Renal cortex interstitium (tissue), 15 donors: ENCODE measurements at places on chromosomes 7 and 10. TPM values are rescaled to one million over a fixed set of nuclear protein-coding genes. Genes with fewer than 3 reads are reported as not detected.

PDE6C gene
- polyA plus RNA-seq, result 0.69 TPM

GRM8 gene
- 9.4 TPM for polyA plus RNA-seq

EBLN1 gene
- polyA plus RNA-seq, result not detected

BMPER gene
- polyA plus RNA-seq, result 29.1 TPM

ADO gene
- 29.8 TPM for polyA plus RNA-seq

HDAC9 gene
- polyA plus RNA-seq, result 9.6 TPM

ZSCAN25 gene
- 18.5 TPM for polyA plus RNA-seq

POLR2J2 gene
- 1.1 TPM for polyA plus RNA-seq
